ENCODE measurements at places on chromosomes 13 and 19.

- no peak for DNase-seq
Measured at GRCh38 chr13:83622422-83622784, 259.9 kb downstream of the SLITRK1 start.

- DNase-seq, result no peak
Measured at GRCh38 chr19:35811317-35812219, 1.1 kb downstream of the PRODH2 start.

GRCh38 chr19:16370641-16371391 is 46.2 kb downstream of the KLF2 start:
- DNase-seq, result no peak

- DNase-seq, result no peak
Measured at GRCh38 chr13:42174344-42175162, 97.4 kb upstream of the AKAP11 start.

GRCh38 chr13:74978591-74978990 is 503.4 kb downstream of the TBC1D4 start:
- DNase-seq, result peak; percentile 25

DNA sequence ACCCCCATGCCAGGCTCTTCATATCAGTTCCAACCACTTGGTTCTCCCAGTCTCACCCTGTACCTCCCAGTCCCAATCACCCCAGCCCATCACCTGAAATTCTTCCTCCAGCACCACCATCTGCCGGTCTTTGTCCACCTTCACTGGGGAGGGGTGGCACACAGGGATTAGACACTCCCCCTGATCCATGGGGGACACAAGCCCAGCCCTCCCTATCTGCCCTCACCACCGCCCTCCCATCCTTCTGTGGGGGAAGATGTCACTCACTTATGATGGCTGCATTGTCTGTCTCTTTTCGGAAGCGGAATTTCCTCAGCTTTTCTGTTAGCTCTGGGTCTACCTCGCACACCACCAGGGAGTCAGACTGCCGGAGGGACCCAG is 685 bp downstream of the GMFG start:
- no peak for DNase-seq

DNA sequence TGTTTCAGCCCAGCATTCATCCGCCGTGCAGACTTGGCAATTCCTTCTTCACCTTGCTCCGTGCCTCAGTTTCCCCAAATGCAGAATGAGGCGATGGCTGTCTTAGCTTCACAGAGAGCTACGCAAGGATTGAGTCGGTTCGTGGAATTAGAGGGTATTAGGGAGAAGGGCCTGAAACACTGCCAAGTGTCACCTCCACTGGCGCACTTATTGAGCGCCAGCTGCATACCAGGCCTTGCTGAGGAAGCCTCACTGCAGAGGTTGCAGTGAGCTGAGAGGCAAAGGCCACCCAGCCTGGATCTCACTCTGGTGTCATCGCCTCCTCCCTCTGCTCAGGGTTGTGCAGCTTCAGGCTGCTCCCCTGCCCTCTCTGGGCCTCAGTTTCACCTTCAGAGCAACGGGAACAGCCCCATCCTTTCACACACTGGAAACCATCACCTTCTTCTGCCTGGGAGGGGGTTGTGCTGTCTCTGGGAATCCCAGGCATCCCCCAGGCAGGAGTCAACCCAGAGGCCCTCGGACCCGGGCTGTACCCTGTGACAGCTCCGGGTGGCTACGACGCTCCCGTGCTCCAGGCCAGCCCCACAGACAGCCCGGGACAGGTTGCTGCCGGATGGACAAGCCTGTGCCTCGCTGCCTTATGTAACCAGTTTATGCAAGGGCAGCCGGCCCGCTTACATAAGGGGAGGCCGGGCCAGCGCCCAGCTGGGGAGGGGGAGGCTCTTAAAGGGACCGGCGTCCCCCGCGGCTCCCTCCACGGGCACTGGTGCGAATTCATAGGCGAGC is 31.9 kb downstream of the NFIC start:
- no peak for DNase-seq

DNA sequence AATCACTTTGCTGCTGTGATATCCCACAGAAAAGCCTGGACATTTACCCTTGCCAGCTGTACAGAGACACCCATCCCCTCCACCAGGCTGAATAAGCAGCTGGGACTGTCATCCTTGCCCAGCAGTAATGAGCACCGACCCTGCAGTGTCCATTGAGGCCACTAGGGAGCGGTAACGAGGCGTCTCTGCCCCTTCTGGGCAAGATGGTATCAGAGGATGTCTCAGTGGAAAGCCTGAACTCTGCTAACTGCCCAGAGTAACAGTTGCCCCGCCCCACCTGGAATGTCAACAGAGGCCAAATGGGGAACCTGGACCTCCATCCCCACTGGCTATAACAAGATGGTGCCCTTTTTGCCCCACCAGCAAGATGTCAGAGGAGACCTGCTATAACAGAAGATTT is 22.8 kb upstream of the CEACAM20 start:
- DNase-seq, result peak; percentile 2

- no peak for DNase-seq
Measured at GRCh38 chr13:19981685-19982238, 23.2 kb downstream of the ZMYM2 start.

DNA sequence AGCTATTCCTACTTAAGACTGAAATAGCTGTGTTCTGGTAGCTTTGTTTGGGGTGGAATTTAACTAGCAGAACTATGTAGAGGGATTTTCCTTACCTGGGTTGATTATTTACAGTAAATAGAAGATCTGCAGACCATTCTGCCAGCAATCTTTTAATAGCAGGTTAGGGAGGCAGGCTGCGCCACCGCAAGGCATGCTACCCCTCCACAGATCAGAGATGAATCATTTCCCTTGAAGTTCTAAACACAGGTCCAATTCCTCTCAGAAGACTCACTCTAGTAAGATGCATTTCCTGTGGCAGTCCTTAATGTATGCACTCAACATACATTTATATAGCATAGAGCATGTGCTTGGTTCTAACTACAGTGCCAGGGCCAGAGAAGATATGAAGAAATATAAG is 109.0 kb downstream of the TNFRSF19 start:
- DNase-seq, result no peak

- DNase-seq, result no peak
Measured at GRCh38 chr13:92769046-92769445, 457.6 kb upstream of the GPC6 start.

GRCh38 chr13:75458696-75459422 is 23.1 kb downstream of the TBC1D4 start:
- no peak for DNase-seq

- DNase-seq, result no peak
Measured at GRCh38 chr19:6252066-6252465, 27.7 kb downstream of the MLLT1 start.

GRCh38 chr13:112968380-112968909 is 569 bp upstream of the MCF2L start:
- peak; percentile 93 for DNase-seq

DNA sequence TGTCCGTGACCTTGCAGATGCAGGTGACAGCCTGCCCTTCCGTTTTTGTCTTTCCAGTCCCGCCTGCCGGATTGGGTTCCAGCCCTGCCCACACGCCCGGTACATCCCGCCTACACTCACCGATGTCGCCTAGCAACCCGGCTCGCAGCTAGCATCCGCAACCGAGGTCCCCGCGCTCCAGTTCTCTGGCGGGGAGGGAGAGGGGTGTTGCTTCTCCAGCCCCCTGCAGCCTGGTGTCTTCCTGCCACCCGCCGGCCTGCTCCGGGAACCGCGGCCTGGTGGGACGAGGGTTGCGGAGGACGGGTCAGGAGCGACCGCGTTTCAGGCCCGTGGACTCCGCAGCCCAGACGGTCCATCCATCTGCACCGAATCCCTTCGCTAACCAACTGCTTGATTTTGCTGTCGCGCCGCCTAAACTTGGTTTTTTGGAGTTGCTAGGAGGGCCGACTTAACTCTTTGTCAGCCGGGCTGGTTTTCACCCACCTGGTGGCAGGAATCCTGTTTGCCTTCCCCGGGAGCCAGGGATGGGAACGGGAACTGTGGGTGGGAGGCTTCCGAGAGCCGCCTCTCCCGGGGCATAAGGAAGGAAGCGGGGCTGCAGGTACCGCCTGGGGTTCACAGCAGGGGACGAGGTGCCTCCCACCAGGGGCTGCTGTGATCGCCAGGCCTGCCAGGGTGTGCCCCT is 15.4 kb upstream of the MATK start:
- no peak for DNase-seq

- no peak for DNase-seq
Measured at GRCh38 chr13:70908795-70909194, 800.5 kb upstream of the KLHL1 start.

DNA sequence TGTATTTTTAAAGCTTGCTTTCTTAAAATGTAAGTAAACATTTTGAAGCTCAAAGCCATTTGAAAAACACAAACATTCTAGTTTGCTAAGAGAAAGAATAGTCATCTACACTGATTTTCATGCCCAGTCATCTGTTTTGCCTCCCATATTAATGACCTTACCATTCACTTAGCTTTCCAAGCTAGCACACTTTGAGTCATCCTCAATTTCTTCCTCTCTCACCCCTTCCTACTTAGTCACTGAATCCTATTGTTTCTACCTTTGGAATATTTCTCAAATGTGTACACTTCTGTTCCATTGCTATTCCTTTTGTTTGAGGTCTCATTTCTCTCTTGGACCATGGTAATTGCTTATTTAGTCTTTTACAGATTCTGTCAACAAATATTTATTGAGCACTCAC is 7.3 kb upstream of the HS6ST3 start:
- no peak for DNase-seq

DNA sequence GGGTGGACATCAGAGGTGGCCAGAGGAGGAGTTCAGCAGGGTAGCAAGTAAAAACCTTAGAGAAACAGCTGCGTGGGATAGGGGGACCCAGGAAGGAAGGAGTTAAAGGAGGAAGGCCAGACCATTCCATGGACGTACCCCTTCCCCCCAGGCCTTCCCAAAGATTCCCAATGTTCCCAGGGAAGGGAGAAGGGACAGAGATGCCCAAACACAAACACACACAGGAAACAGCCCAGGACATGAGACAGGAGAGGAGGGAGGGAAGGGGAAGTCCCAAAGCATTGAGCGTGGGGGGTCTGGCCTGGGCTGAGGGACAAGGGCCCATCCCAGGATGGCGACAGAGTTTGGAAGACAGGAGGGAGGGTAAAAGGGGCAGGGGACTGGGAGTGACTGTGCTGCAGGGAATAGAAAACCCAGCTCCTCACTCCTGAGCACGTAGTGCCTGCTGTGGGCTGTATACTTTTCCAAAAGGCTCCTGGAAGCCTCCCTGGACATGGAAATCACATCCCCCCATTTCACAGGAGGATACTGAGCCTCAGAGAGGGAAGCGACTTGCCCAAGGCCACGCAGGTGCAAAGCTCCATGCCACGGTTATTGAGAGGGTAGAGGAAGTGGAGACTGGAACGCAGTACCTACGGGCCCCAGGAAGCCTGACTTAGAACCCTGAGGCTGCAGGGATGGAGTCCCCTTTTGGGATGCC is 1.1 kb downstream of the SYDE1 start:
- DNase-seq, result no peak

DNA sequence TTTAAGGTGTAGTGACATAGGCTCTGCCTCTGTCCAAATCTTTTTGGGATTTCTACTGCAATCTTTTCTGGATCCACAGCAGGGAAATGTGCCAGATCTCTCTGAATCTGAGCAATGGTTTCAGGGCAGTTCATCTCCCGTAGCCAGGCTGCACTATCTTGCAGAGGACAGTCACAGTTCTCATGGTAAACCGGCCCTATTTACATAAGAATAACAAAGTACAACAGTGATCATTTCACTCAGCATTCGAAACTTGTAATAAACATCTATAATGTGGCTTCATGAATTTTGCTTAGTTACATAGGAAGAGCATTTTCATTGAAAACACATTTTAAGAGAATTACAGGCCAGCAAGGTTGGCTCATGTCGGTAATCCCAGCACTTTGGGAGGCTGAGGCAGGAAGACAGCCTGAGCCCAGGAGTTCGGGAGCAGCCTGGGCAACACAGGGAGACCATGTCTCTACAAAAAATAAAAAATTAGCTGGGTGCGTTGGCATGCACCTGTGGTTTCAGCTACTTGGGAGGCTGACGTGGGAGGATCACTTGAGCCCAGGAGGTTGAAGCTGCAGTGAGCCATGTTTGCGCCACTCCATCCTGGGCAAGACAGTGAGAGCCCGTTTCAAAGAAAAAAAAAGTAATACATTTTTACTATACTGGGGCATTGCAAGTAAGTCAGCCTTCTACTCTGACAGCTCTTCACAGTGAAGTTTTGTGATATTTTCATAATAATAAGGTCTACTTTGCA is 5.0 kb downstream of the POGLUT2 start:
- DNase-seq, result no peak

GRCh38 chr13:83508771-83509301 is 373.4 kb downstream of the SLITRK1 start:
- DNase-seq, result no peak

DNA sequence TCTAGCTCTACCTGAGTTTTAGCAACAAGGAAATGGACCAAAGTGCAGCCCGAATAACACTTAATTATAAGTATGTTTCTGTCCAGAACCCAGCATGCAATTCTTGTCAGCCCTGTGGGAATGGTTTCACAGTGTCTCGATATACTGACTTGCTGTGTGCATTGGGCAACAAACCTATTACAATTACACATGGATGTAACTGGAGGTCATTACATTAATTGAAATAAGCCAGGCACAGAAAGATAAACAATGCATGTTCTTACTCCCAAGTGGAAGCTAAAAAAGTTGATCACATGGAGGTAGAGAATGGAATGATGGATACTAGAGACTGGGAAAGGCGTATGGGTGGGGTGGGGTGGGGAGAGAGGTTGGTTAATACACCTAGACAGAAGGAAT is 5.1 kb upstream of the CYP2S1 start:
- DNase-seq, result no peak

DNA sequence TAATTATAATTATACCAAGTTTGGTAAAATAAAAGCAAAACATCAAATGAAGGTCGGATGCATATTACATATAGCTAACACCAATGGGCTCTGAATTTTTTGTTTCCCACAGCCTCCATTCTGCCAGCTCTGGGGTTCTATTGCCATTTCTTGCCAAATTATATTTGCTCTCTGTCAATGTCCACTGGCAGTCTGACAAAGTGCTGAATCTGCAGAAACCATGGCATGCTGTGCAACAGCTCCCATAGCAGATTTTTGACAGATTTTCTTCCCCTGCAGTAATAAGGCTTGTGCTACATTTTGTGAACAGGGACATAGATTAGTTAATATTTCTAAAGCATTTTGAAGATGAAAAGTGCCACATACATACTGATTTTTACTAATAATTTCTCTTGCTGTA is 1102.1 kb downstream of the DIAPH3 start:
- DNase-seq, result no peak

DNA sequence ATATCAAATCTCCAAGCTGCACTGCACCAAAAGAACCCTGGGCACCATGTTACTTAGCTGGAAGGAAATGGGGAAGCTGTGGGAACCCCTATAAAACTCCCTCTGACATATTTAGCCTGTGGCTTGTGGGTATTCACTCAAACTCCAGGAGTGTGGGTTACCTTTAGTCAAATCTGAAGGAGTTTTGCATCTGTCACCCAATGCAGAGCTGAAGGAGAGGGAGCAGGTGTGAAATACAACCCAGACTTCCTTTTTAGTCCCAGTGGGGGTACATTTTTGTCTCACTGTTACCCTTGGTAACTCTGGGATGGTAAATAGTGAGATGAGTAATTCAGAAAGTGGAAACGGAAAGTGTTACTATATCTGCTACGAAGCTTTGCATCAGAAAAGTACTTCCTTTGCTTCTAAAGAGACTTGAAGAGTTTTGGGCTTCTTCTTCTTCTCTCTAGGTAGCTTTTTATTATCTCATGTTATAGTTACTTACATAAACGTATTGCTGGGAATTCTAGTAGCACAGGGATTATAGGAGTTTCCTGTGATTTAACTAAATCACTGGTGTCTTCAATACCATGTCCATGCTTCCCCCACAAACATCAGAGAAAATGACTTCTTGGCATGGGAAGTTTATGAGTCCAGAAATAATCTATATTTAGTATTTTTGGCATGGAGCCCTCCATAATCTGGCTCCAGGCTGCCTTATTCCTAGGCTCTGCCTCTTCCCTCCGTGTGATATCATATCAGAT is 105.9 kb downstream of the AKAP11 start:
- no peak for DNase-seq
